ENCODE measurements at places on chromosomes 7 and 10.

DNA sequence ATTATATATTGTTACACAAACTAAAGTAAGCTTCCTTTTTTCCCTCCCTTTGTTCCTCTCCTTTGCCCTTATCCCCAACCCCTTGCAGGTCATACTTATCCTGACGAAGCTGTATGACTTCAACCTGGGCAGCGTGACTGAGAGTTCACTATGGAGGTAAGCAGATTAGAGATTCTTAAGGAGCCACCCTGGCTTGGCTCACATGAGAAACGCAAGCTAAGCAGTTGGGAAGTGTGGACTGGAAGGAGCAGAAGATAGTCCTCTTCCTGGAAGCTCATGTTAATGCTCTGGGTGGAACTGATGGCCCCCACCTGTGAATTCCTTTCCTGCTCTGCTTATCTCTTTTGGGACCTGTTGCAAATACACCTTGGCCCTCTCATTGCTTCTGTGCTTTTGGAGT, 201.6 kb downstream of the SORCS3 start:
- DNase-seq, result no peak

DNA sequence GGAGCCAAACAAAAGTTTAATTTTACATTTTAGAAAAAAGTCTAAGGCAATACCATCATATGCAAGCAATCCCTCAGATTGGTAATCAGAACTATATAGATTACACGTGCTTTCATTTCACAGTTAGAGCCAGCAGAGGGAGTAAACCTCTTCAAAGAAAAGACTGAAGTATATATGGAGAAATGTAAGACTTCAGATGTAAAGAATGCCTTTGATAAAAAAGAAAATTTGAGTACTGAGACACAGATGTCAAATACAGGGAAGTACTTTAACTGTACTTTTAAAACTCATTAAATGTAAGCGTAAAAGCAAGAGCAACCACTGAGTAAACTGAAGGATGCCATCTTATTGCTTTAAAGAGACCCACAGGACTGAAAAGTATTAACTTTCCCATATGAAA, 101.4 kb upstream of the FAM133B start:
- DNase-seq, result no peak

- no peak for DNase-seq
Measured at GRCh38 chr7:136150311-136150710, 173.2 kb upstream of the MTPN start.

- peak; percentile 15 for DNase-seq
Measured at GRCh38 chr10:17737027-17737965, 14.7 kb upstream of the TMEM236 start.

- DNase-seq, result no peak
Measured at GRCh38 chr7:54705436-54705835, 53.6 kb downstream of the SEC61G start.

DNA sequence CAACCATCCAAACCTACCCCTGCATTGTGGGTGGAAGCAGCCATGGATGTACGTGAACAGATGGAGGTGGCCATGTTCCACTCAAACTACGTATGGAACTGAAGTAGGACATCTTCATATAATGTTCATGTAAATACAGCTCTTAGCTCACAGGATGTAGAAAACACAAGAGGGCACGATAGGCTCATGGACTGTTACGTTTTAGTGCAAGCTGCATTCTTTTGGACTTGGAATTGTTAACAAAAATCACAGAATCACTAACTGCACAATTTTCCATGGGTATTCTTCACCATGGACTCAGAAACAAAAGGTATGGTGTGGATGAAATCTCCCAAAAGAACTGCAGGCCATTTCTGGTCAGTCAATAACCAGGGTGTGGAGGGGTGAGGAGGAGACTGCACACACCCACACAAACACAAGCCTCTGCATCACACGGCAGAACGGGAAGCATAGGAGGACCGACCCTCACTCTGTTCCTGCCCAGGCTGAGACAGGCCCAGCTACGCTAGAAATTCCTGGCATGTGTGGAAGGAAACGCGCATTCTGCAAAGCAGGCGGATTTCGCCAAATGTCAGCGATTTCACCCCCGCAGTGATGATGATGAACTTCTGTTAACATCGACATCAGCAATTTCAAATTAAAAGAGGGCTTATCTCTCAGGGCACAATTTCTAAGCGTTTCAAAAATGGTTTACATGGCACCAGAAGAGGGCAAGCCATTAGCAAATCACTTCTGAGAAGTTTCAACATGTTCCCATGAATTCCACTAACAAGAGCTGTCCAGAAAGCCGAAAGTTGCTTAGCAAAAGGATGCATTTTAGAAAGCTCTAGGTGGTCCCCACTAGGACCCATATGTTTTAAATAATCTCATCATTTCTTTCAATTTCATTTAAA, 149.0 kb downstream of the TNS3 start:
- no peak for DNase-seq

DNA sequence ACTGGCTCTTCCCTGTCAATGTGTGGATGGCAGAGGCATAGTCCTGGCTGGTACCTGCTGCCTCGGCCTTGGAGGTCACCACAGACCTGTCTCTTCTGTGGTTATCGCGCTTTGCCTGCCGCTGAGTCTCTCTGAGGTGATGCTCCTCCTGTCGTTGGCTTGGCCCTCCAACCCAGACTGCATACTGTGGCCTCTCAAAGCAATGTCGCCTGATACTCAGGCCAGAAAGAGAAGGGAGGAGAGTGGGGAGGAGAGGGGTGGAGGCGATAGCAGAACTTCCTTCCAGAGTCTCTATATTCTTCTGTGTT, 133.2 kb upstream of the KCNMA1 start:
- no peak for DNase-seq

- no peak for DNase-seq
Measured at GRCh38 chr10:133276435-133277201, at the start of gene ADAM8. Gene ADAM8, minus strand, starts transcription at chr10:133276868. Its CDS starts 51 bp downstream, at chr10:133276817.

DNA sequence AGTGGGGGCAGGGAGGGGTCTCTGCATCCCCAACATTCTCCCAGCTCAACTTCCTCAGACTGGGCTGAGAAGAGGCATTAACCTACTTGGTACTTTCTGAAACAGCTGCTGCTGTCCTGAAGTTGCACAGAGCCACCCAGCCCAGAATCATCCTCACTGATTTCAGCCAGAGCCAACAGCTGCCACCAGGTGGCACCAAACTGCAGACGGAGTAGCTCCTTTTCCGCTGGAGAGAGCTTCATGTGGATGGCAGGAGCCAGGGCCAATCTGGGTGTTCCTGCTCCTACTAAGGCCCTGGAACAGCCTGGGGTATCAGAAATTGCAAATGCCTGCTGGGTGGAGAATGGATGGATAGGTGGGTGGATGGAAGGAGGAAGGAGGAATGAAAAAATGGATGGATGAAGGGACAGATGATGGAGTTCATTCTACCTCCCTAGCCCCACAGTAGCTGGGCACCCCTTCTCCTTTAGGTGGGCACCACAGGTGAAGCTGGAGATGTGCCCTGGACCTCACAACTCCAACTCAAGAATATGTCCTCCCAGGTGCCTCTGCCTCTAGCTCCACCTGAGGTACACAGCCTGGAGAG, 11.8 kb upstream of the DRGX start:
- DNase-seq, result peak; percentile 61

DNA sequence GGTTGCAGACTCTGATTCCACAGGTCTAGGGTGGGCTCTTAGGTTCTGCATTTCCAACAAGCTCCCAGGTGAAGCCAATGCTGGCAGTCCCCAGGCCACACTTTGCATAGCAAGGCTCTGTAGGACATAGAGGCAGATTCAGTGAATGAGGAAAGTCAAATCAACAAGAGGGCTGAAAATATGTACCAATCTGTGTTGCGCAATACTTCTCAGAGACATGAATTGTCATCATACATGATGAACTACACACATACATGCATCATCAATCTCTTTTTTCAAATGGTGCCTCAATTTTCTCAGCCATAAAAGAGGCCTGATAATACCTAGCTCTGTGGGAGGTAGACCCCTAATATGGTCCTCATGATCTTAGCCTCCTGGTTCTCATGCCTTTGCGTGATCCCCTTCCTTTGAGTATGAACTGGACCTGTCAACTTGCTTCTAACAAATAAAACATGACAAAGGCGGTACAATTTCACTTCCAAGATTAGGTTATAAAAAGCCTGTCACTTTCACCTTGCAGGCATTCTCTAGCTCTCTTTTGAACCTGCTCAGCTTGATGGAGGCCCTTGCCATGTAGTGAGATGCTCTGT, 49.0 kb downstream of the PIK3CG start:
- DNase-seq, result no peak

GRCh38 chr10:4984971-4985594, 18.6 kb downstream of the AKR1C2 start:
- DNase-seq, result no peak

DNA sequence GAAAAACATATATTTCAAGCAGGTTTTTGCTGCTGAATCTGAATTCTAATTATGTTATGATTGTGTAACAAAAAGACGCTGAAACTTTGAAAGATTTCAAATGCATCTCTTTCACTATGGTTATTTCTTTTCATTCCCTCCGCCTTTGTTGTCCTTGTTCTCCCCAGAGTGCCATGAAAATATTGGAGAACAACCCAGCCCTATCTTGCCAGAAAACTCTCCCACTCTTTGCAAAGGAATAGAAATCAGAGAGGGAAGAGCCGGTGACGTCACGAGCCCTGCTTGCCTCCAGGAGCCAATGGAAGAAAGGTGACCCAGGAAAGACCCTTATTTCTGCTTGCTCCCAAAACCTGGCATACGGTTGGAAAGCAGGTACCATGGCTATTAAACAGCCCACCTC, 3.4 kb downstream of the GFRA1 start:
- no peak for DNase-seq

DNA sequence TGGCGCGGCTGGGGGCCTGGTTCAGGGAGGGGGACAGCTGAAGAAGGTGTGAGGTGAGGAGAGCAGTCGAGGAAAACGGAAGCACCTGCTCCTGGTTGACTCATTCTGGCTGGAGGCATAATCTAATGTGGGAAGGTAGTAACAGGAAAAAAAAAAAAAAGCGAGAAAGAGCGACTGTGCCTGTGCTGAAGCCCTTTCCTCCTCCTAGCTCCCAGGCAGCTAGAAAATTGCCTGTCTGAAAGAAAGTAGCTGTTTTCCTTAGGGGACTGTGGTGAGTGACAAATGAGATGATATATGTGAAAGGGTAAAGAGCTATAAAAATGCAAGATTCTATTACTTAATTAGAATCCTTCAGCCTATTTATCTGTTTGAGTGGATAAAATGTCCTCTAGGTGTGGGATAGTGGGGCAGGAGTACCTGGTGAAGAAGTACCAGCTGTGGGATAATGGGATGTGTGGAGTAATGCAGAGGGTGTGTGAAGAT, 4.9 kb upstream of the MEST start:
- no peak for DNase-seq

DNA sequence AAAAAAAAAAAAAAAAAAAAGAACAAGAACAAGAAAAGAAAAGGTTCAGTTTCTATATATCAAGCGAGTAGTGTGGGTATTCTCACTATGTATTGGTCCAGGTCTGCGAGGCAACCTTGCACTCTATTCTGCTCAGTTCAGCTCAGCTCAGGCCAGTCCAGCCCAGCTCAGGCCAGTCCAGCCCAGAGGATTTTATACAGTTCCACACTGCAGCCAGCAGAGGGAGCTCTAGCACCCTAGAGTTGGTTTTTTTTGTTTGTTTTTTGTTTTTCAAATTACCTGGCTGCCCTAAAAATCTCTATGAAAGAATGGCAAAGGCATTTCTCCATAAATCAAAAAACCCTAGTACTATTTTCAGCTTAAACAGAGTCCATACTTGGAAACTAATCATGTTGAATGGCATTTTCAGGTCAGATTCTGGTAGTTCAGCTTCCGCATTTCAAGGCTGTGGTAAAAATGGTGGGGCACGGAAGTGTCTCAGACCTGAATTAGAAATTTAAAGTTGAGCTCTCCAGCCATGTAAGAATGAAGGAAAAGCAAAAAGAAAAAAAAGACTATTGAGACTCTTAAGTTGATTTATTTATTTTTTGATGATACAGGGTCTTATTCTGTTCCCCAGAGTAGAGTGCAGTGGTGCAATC, 55.2 kb upstream of the GSDME start:
- DNase-seq, result peak; percentile 69

GRCh38 chr10:78505657-78506056, 472.0 kb downstream of the RPS24 start:
- no peak for DNase-seq

- no peak for DNase-seq
Measured at GRCh38 chr7:85172530-85172941, 14.3 kb downstream of the SEMA3D start.

DNA sequence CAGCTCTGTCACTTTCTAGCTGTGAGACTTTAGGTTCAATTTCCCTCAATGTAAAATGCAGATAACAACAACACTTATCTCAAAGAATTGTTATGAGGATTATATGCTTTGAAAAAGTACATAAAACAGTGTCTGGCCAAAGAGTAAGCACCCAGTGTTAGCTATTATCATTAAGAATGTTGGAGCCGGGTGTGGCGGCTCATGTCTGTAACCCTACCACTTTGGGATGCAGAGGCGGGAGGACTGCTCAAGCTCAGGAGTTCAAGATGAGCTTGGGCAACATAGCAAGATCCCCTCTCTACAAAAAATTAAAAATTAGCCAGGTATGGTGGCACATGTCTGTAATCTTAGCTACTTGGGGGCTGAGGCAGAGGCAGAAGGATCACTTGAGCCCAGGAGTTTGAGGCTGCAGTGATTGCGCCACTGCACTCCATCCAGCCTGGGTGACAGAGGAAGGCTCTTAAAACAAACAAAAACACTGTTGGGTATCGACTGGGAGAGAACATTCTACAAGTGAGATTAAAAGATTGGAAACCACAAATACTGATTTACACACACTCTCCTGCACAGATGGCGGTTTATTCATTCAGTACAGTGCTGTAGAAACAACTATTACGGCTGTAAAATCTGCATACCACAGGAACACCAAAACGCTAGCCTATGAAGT, 107.3 kb downstream of the PROSER2 start:
- DNase-seq, result no peak

DNA sequence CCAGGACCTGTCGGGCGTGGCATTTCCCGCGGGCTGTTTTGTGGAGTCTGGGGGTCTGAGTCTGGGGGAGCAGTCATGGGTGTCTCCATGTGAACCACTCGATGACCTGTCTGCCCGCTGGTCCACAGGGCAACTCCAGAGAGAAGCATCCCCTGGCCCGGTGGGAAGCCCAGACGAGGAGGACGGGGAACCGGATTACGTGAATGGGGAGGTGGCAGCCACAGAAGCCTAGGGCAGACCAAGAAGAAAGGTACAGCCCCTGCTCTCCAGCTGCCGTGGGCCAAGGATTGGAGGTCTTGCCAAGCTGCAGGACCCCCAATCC, 14.7 kb downstream of the LAT2 start:
- DNase-seq, result no peak

GRCh38 chr10:27481486-27481885, 22.6 kb upstream of the RAB18 start:
- no peak for DNase-seq

GRCh38 chr7:109545686-109546085, 976.0 kb downstream of the DNAJB9 start:
- no peak for DNase-seq

Measured in neuronal stem cell (in vitro differentiated cells).